Naive B cell (primary cell): ENCODE measurements at places on chromosomes 16 and 17. TPM values are rescaled to one million over a fixed set of nuclear protein-coding genes. Genes with fewer than 3 reads are reported as not detected.
A peak's percentile ranks its signal among the peaks of the same experiment; 100 is the strongest.

GRCh38 chr17:68036304-68037147 is 991 bp downstream of the KPNA2 start:
- H3K4me1 ChIP-seq, result peaks cover 10% of the 10 kb centered on the region
- H3K36me3 ChIP-seq, result no peaks in the 10 kb centered on the region
- H3K27ac ChIP-seq, result peak overlapping the region; percentile 97

- H3K36me3 ChIP-seq, result no peaks in the 10 kb centered on the region
- DNase-seq, result no peak
- H3K27ac ChIP-seq, result no peak overlapping the region
- peaks cover 21% of the 10 kb centered on the region for H3K27me3 ChIP-seq
- no peak overlapping the region for H3K4me3 ChIP-seq
Measured at GRCh38 chr16:26491962-26492361, 574.8 kb upstream of the C16orf82 start.

DNA sequence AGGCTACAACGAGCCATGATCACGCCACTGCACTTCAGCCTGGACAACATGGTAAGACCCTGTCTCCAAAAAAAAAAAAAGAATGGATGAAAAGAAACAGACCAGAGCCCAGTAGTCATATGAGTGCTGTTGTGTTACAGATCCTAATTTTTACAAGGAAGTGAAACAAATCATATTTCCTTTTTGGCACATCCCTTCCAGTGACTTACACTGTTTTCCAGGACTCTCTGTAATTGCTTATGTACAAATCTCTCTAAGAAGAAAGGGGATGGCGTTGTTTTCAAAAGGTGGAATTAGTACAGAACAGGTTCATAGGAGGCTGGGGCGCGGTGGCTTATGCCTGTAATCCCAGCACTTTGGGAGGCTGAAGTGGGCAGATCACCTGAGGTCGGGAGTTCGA is 19.8 kb upstream of the ZNF594 start:
- H3K27me3 ChIP-seq, result no peaks in the 10 kb centered on the region
- no peak for DNase-seq
- peak overlapping the region; percentile 70 for H3K4me3 ChIP-seq
- H3K4me1 ChIP-seq, result peaks cover 72% of the 10 kb centered on the region
- H3K36me3 ChIP-seq, result peaks cover 46% of the 10 kb centered on the region
- H3K27ac ChIP-seq, result peak overlapping the region; percentile 94

- DNase-seq, result no peak
- H3K4me3 ChIP-seq, result no peak overlapping the region
- no peaks in the 10 kb centered on the region for H3K36me3 ChIP-seq
- no peaks in the 10 kb centered on the region for H3K4me1 ChIP-seq
- peaks cover 27% of the 10 kb centered on the region for H3K27me3 ChIP-seq
- no peak overlapping the region for H3K27ac ChIP-seq
Measured at GRCh38 chr16:80345701-80346100, 195.1 kb upstream of the DYNLRB2 start.

DNA sequence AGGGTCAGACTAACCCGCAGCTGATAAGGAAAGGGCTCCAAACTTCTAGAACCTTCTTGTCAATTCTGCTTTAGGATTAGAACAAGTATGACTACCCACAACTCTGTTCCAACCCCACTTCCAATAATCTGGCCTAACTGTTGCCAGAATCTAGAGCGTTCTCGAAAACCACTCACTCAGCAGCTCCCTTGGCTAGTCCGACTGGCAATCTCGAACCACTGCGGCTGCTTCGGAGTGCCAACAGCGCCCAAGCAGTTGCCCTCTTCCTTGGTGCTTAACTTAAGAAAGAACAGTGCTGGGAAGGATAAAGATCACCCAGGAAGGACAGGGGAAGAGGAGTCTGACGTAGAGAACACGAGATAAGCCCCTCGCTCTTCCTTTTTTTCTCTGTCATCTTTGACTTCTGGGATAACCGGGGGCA is 818 bp downstream of the DNAJC7 start:
- H3K4me1 ChIP-seq, result peaks cover 48% of the 10 kb centered on the region
- H3K4me3 ChIP-seq, result peak overlapping the region; percentile 100
- no peak for DNase-seq
- H3K36me3 ChIP-seq, result peaks cover 3% of the 10 kb centered on the region

Gene MAF
- not detected for polyA plus RNA-seq

Gene NPIPB8
- polyA plus RNA-seq, result not detected

Gene KCNJ18
- polyA plus RNA-seq, result not detected

Gene SRCIN1
- polyA plus RNA-seq, result not detected

Gene HS3ST3B1
- 3.0 TPM for polyA plus RNA-seq

Gene MT4
- not detected for polyA plus RNA-seq
